ENCODE measurements at places on chromosomes 2 and 18.
A peak's percentile ranks its signal among the peaks of the same experiment; 100 is the strongest.

- no peak for DNase-seq
Observed at GRCh38 chr2:44599130-44599529, 237.4 kb downstream of the CAMKMT start.

DNA sequence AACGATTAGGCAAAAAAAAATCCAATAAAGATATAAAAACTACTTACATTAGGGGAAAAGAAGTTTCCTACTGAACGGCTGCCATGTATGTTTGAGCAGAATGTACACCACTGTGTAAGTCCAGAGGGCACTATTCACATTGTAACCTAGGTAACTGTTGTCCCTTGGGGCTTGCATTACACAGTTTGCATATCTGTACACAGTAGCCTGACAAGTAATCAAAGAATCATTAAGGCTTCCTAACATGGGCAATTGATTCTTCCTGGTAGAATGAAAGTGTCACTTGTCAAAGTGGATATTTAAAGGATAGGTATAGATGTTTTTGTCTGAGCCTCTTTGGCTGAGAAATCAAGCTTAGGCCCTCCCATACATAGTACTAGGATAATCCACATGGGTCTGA is 39.1 kb downstream of the PLEK start:
- DNase-seq, result no peak

GRCh38 chr2:215722125-215722524 is 286.3 kb upstream of the FN1 start:
- no peak for DNase-seq

DNA sequence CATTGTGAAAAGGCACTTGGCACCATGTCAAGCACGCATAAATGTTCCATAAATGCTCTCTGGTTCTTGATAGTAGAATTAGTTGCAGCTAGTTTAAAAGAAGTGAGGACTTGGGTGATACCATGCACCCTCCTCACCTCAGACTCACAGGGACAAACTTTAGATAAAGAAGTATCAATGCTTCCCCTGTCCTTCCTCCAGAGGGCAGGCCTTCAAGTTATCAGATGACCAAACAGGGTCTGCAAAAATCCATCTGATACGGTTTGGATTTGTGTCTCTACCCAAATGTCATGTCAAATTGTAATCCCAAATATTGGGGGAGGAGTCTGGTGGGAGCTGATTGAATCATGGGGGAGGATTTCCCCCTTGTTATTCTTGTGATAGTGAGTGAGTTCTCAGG is 54.1 kb downstream of the C1QL2 start:
- no peak for DNase-seq

- DNase-seq, result no peak
Observed at GRCh38 chr2:17649026-17649425, 104.6 kb downstream of the SMC6 start.

DNA sequence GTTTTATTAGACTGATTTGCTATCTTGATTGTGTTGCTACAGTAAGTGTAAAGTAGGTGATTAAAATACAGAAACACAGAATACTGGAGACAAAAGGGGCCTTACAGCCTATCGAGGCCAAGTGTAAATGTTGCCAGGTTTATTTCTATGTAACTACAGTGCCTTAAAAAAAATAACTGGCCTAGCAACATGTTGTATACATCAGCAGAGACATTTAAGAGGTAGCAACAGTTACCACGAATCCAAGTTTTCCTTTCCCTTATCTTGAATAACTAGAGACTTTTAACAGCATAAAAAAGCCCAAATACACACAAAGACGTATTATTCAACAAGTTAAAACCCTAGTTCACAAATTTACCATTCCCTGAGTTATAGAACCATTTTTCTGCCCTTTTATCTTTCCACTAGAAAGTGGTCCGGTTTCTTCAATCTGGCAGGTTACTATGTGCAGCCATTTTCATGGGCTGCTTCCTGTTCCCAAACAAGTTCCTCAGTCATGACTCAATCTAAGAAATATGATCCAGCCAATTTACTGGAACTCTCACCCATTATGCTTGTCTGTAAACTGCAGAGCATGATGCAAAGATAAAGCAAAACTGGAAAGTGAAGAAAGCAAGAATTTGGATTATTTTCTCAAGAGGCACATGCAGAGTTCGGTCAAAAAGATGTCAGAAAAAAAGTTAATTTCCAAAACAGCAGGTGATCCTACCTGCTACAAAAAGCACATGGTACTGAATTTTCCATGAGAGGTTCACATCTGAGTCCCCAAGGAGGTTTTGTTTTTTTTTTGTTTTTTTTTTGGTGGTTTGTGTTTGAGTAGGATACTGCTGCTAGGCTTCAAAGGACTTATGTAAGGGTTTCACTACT is 22.2 kb downstream of the NFE2L2 start:
- DNase-seq, result peak; percentile 70

DNA sequence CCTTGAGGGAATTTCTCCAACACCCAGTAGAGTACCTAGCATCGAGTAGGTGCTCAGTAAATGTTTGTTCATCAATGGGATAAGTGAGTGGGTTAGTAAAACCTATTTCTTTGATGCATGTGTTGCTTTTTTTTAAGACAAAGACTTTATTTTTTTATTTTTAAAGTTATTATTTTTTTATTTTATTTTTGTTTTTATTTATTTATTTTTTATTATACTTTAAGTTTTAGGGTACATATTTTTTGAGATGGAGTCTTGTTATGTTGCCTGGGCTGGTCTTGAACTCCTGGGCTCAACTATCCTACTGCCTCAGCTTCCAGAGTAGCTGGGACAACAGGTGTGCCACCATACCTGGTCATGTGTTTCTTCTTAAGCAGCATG is 20.8 kb downstream of the PLEK start:
- DNase-seq, result no peak

- no peak for DNase-seq
Observed at GRCh38 chr18:48892146-48892855, 58.5 kb downstream of the SMAD7 start.

- DNase-seq, result no peak
Observed at GRCh38 chr2:196594158-196594557, 45.4 kb upstream of the CCDC150 start.

DNA sequence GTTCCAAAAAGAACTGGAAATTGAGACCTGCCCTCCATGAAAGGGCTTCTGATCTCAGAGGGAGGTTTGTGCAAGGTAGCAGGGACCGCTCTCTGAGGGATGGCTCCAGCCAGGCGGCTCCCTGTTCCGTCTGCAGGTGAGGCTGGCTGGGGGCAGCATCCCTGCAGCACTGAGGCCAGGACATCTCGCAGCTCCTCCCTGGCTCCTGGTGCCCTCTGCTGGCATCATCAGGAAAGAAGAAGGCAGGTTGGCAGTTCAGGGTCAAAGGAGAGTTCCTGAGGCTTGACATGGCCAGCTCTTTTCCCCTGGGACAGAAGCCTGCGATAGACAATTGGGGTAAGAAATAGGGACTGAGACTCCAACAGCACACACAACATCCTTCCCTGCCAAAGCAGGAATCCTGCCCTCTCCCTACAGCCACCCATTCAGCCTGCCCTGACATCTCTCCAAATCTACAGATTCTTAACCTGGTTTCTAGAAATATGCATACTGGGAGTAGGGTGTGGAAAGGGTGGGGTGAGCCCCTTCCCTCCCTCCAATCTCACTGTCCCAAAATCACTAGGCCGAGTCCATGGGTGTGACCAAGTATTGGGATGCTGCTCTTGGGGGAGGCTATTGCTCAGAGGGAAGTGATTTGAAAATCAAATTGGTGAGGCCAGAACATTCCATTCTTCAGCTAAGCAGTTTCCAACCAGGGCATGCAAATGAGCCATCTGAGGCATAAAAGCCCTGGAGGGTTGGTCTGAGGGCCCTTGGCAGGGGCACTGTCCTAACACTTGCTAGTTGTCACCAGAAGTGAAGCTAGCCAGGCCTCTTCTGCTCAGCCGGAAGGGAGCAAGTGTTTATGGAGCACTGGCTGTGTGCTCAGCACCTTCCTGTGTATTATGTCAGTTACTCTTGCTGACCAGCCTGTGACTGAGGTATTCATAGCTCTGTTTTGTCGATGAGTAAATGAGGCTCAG is 185.4 kb downstream of the TFCP2L1 start:
- no peak for DNase-seq

DNA sequence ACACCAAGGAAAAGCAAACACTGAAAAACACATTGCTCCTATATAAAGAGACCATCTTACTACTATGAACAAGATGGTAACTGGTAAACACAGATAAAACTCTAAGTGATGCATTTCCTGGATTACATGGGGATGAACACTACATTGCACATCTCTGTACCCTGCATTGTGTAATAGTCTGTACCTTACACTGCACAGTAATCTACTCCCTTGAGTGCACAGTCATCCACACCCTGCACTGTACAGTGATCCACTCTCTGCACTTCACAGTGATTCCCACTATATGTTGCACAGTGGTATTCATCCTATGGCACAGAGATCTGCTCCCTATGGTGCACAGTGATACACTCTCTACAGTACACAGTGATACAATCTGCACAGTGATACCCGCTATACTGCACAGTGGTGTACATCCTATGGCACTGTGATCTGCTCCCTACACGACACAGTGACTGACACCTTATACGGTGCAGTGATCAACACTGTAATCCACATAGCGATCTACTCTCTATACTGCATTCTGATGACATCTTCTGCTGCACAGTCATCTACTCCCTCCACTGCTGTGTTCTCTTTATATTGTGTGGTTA is 462.2 kb upstream of the RGPD4 start:
- no peak for DNase-seq

GRCh38 chr2:174330945-174331594 is 3.7 kb upstream of the SP9 start:
- no peak for DNase-seq

DNA sequence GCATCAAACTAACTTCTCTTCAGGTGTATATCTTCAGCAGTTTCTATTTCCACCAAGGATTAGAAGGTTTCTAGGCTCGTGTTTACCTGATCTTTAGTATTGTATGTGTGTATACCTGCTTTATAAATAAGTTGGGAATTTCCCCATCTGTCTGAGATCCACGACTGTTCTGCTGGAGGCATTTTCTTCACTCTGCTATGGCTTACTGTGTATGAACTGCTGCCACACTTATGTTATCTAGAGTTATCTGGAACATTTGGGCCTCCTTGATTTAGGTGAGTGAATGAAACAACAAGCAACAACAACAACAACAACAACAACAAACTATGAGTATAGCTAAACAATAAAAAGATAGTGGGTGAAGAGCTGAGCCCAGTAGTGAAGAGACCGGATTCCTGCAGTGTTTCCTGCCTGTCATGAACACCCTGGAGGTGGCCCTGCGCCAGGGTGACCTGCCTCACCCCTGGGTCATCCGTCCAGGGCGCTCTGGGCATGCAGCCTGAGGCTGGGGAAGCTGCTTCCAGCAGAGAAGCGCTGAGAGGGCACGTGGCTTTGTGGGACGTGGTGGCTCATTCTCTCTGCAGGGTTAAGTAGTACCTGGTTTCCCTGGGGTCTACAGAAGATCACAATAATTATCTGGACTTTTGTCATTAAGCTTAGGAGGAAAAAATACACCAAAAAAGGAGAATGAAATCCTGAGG is 56.1 kb upstream of the GATA6 start:
- DNase-seq, result peak; percentile 21

DNA sequence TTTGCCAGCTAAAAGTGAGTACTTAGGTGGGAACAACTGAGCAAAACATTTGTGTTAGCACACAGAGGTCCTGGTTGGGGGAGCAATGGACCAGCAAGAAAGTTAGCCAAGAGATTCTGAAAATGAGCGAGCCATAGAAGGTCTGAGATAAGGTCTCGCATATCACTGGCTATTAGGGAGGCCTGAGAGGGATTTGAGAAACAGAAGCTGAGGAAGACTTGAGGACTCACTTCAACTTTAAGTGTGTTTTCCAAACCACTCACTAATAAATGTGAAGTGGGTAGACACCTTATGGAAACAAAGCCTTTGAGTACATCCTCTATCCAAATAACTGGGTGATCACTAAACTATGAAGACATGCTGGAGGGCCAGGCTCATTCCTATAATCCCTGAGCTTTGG is 958.5 kb downstream of the DPP10 start:
- no peak for DNase-seq

DNA sequence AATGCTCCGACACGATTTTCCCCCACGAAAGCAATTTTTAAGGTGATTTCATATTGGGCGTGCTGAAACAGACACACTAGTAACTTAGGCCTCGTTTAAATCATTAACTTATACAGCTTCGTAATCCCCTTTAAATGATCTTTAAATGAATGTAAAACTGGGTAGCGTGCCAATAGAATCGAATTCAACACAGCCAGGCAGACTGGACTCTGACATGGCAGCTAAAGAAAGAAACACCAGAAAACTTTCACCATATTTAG is 2.4 kb upstream of the ID2 start:
- no peak for DNase-seq

- DNase-seq, result no peak
Observed at GRCh38 chr2:129229830-129230441, 749.5 kb upstream of the RAB6C start.
